Neural crest cell (in vitro differentiated cells): ENCODE measurements at places on chromosomes 6 and 20.

GRCh38 chr6:169935861-169936260 lies 184.4 kb downstream of the ERMARD start:
- DNase-seq, result no peak

GRCh38 chr20:911882-912600 lies 4.1 kb downstream of the ANGPT4 start:
- DNase-seq, result no peak

DNA sequence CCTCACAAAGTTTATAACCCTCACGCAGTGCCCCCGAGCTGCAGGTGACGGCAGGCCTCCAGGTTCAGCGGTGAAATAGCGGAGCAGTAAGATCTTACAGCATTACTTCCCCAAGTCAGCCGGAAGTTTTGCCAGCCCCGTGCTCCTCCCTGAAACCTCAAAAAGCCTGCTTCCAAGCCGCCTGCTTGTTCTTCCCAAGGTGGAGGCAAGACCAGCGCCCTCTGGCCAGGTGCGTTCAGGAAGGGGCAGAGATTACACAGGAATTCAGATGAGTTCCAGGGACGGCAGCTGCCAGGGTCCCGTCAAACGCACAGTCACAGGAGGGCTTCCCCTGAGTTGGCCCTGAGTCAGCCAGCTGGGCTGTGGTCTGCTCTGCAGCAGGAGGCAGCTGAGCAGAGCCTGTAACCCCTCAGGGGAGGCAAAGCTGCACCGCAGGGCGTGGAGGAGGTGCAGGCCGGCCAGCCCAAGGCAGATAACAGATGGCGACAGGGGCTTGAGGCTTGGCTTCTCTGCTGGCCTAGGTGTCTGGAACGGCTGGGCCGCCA lies 124.1 kb upstream of the RPS6KA2 start:
- DNase-seq, result no peak

DNA sequence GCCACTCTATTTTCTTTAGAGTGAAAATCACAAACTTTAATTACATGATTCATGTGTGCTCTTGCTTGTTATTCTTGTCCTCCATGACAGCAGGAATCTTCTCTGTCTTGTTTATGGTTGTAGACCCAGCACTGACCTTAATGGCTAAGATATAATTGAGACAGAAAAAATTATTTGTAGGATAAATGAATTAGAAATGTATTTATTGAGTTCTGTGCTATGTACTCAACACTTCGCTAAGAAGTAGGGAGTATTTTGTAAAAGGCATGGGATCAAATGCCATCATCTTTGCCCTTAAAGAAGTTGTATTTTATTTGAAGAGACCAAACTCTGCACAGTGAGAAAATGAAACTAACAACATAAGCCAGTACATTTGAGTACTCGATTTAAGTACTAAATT lies 71.2 kb downstream of the CBLN4 start:
- DNase-seq, result no peak

GRCh38 chr20:31717478-31718201 lies 5.0 kb downstream of the BCL2L1 start:
- DNase-seq, result no peak

DNA sequence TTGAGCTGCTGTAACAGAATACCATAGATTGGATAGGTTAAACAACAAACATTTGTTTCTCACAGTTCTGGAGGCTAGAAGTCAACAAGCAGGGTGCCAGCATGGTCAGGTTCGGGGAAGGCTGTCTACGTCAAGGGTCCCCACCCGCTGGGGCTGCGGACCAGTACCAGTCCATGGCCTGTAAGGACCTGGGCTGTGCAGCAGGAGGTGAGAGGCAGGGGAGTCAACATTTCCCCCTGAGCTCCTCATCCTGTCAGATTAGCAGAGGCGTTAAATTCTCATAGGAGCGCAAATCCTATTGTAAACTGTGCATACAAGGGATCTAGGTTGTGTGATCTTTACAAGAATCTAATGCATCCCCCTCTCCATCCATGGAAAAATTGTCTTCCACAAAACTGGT lies 3.8 kb downstream of the ADGB start:
- no peak for DNase-seq

GRCh38 chr20:51449498-51450220 lies 92.9 kb downstream of the NFATC2 start:
- DNase-seq, result no peak

- no peak for DNase-seq
Measured at GRCh38 chr20:61718361-61719005, 347.2 kb downstream of the TAF4 start.

GRCh38 chr6:72635636-72636035 lies 13.8 kb downstream of the KCNQ5 start:
- DNase-seq, result no peak

DNA sequence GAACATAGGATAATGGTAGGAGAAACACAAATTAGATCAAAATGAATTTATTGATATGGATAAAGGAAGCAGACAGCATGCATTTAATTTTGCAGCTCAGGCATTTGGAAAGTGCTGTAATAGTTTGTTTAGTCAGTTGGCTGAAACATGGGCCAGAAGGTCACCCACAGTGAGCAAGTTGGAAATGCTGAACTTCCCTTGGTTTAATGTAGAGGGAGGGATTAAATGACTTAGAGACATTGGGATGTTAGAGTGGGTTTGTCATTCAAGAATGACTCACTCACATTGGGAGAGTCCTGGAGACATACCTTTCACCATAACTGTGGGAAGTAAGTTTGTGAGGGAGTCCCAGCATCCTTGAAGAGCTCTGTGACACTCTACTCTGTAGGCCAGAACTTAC lies 231.5 kb upstream of the PLCB4 start:
- no peak for DNase-seq

- DNase-seq, result no peak
Measured at GRCh38 chr6:119333707-119334295, 15.8 kb downstream of the MAN1A1 start.

DNA sequence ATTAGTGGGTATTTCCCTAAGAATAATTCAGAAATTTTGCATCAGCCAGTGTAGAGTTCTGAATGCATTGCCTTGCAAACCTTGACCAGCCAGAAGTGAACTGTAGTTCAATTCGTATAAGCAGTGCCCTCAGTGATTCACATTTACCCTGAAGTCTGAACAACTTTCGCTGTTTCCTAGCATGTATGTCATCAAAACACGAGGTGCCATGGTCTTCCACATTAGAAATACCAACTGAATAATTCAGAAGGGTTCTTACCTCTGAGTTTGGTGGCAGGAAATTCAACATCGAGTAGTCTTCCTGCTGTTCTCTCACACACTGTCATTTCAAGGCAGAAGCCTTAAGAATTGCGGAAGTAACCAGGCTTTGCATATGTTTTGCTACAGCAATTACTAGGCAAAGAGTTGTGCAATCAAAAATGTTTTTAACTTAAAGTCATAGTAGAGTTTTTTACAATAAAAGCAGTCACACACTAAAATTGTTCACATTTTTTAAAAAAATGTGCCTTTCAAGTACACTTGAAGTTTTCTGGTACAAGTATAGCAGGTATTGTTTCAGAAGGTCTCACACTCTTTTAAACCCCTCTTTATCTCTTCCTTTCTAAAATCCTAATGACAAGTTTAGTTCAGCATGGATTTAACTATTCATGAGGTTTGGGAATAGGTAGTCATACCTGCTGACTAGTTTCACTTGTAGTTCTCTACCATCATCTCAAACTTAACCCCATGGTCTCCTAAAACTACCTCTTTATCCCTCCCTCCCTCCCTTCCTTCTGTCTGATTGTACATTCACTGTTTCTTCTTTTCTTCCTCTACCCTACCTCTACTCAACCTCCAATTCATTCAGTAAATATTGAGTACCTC lies 118.3 kb downstream of the STXBP5 start:
- no peak for DNase-seq

DNA sequence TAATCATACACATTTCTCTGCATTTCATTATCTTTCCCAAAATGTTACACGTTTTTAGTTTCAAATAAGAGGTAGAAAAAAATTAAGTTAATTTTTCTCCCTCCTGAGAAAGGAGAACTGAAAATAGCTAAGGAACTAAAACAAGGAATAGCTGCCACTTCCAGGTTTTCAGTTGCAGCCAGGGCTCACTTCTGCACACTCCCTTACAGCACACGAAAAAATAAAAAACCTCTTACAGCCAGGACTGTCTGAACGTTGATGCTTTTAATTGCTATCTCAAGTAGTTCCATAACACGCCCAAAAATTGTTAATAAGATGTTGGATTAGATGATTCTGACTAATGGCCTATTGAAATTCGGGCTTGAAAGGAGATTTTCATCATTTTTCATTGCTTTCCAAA lies 153.7 kb upstream of the THBS2 start:
- no peak for DNase-seq

DNA sequence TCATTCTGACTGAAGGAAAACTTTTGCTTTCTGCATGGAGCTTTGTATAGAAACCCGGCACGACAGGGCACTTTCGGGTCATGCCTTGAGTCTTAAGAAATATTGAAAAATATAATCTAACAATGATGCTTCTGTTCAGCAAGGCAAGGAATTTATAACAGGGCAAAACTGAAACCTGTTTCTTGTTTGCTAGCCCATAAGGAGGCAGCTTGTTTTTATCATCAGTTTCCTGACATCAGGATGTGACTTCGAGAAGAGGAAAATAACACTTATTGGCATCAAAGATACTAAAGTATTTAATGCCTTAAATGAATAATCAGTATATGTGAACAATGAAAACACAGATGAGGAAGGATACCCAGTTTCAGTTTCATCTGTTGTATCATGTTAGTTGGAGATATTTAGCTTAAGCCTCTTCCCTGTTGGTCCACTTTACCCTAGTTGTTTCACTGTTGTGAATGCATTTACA lies 146.5 kb downstream of the CDKAL1 start:
- no peak for DNase-seq

DNA sequence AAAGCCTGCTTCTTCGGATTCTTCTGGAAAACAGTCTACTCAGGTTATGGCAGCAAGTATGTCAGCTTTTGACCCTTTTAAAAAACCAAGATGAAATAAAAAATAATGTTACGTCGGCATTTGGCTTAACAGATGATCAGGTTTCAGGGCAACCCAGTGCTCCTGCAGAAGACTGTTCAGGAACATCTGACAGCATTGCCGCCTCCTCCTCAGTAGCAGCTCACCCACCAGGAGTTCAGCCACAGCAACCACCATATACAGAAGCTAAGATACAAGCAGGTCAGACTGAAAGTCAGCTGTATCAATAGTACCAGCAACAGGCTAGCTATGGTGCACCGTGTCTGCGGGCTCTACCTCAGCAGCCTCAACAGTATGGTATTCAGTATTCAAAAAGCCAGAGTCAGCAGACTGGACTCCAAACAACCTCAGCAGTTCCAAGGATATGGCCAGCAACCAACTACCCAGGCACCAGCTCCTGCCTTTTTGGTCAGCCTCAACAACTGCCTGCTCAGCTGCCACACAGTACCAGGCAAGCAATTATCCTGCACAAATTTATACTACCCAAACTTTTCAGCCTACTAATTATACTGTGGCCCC lies 51.9 kb downstream of the BTBD9 start:
- DNase-seq, result no peak

GRCh38 chr20:45991616-45992015 lies 17.1 kb upstream of the MMP9 start:
- no peak for DNase-seq

DNA sequence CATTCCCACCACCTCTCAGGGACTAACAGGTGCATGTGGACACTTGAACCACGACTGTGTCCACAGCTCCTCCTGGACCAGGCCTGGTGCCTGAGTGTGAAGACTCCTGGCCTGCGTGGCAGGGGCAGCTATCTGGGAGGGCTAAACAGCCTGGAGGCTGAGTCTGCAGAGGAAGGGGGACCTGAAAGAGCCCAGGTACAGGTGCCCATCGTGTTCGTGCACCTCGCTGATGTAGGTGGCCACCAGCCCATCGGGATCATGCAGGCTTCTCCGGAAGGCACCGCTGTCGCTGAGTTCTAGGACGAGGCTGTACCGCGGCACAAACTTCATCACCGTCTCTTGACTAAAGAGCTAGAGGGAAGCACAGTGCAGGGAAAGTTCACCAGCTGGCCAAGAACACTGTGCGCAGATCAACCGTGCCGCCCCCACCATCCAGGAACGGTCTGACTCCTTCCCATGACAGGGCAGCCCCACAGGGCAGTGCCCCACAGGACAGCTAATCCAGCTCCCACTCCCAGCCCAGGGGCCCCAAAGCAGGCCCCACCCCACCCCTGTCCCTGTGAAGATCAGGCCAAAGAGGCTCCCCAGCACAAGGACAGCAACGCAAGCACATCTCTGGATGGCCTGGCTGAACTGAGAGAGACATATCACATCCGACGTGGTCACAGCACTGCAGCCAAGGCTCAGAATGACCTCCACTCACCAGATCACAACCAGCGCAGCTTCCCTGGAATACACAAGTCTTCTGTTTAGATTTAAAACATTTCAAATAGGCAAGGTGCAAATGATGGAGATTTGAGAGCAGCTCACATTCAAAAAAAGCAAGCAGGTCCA lies 14.8 kb downstream of the CST7 start:
- no peak for DNase-seq

DNA sequence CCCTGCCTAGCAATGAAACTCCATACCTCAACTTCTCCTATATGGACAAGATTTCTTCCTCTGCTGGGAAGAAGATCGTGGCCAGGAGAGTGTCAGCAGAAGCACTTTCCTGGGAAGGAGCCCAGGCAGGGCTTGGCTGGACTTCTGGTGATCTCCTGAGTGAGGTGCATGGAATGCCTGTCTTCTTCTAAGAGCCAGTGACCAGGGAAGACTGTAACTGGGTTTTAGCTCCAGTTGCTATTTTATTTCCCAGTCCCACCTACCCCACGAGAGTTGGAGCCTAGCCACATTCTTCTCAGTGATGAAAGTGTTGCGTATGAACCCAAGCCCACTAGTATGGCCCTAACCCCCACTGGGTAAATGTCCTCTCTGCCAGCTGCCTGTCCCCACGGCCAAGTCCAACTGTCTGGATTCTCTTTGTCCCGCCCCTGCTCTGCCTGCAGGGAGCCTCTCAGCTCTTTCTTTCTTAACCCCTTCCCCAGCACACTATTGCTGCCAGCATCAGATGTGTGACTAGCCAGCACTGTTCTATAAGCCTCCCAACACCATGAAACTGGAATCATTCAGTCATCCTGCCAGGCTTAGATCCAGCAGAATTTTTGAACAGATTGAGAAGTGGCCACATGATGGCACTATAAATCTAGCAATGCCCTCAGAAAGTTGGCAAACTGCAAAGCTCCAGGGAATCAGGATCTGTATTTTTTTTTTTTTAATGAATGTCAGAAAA lies 69.8 kb upstream of the FAM184A start:
- peak; percentile 22 for DNase-seq

- DNase-seq, result no peak
Measured at GRCh38 chr20:24303393-24304170, 165.8 kb upstream of the SYNDIG1 start.

GRCh38 chr6:119267126-119267905 lies 82.2 kb downstream of the MAN1A1 start:
- no peak for DNase-seq

- DNase-seq, result no peak
Measured at GRCh38 chr6:136886091-136886490, 36.0 kb upstream of the SLC35D3 start.

GRCh38 chr6:11494786-11495564 lies 42.6 kb upstream of the TMEM170B start:
- DNase-seq, result no peak
